Type B pancreatic cell (in vitro differentiated cells): ENCODE measurements at places on chromosomes 5 and 9.

- no peak for DNase-seq
Observed at GRCh38 chr5:141172381-141173204, at the start of gene PCDHB7. Gene PCDHB7, plus strand, starts transcription at chr5:141172644. Its CDS starts 192 bp downstream, at chr5:141172836.

GRCh38 chr9:120485788-120486187 is 94.2 kb downstream of the CDK5RAP2 start:
- no peak for DNase-seq

DNA sequence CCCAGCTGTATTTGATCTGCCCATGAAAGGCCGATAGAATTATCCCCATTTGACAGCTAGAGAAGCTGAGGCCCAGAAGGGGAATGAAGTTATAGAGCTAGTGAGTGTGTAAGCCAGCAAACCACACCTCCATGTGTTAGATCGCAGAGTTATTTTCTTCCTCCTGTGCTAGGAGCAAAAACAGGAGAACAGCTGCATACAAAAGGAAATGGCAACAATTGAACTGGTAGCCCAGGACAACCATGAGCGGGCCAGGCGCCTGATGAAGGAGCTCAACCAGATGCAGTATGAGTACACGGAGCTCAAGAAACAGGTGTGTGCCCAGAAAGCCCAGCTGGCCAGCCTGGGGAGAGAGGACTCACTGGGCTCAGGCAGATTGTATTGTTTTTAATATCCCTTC is 30.4 kb downstream of the RAB14 start:
- no peak for DNase-seq

GRCh38 chr9:21001581-21001980 is 29.9 kb downstream of the HACD4 start:
- DNase-seq: no peak

- no peak for DNase-seq
Observed at GRCh38 chr9:116661037-116661954, 25.8 kb upstream of the TRIM32 start.

DNA sequence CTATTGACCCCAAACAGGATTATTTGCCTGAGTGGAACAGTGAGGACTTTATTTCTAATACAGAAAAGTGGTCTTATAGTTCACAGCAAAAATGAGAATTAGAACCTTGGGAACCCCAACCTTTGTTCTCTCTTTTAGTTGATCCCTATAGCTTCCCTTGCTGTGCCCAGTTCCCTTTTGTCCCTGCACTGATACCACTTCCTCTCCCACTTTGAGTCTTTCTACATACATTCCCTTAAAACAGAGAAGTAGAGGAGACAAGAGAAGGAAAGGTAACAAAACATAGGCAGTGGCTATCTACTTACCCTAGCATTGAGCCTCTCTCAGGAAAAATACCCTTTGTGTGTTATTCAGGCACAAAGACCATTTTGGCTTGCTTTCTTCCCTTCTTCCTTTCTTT is 246.4 kb downstream of the FAM114A2 start:
- no peak for DNase-seq

DNA sequence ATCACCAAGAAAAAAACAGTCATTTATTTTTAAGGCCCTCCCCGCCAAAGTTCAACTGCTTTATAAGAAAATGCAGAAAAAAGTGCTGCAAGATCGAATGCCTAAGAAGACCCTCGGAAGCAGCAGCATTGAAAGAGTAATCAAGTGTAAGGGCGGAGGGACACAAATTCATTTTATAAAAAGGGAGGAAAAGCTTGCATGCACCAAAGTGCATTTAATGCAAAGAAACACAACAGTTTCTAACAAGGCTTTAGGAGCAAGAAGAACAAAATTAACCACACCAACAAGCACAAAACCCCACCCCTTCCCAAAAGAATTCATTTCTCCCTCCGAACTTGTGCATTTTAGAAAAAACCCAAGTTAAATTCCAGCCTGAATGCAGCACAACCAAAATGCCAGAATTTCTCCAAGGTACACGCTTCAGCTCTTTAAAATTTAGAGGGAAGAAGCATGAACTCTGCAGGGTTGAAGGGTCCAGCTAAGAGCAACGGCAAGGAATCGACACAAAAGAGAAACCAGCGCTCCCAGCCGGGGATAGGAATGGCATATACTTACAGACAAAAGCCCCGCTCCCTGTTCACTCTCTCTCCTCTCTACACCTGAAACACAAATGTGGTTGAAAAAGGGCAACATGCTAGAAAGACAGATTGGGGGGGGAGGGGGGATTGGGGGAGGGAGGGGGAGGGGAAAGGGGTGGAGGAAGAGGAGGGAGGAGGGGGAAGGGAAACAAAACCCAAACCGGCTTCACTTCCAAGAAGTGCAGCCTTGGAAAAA is at the start of gene NREP:
TSS of gene NREP (minus strand) at position 614 of the 774 bp plus-strand sequence. CDS start 1,422 bp downstream, outside the sequence.
- no peak for DNase-seq

DNA sequence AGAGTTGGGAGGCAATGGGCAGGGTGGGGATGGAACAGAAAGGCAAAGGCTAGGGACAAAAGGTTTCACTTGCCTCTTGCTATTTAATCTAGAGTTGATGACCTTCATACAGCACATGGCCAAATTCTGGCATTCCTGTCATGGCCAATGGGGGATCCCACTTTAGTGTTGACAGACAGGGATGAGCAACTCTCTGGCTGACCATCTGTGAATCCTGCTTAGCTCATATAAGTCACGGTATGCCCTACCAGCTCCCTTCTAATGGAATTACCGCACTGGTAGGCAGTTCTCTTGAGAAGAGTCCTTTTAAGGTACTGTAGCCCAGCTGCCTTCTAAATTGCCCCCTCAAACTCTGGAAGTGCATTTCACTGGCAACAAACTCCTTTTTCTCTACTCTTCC is 76.1 kb downstream of the MAMDC2 start:
- DNase-seq: no peak

- no peak for DNase-seq
Observed at GRCh38 chr5:142913728-142914338, 143.7 kb downstream of the ARHGAP26 start.

GRCh38 chr5:93899026-93899600 is 157.7 kb upstream of the POU5F2 start:
- no peak for DNase-seq

DNA sequence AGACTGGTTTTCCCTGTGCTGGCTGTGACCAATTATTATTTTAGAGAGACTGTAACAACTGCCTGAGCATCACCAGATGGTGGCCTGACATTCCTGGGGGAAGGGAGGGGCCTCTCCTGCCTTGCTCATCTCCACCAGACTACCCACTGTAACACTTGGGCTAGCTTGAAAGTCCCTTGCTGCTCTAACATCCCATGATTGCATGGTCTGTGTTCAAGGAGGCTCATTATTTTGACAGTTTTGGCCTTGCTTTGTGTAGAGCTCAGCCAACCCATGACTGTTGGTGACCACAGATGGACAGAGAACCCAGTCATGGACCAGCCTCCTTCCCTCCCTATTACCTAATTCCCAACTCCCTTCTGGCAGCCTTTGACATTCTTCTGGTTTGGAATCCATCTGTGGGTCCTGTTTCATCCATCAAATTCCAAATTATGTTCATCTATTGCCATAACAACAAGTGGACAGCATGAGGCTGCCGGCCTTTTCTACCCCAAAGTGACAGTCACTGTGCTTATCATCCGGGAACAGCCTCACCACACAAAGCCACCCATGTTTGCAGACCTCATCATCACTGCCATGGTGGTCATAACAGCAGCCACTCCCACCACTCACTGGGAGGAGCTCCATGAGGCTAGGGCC is 49.0 kb upstream of the ICE1 start:
- no peak for DNase-seq

DNA sequence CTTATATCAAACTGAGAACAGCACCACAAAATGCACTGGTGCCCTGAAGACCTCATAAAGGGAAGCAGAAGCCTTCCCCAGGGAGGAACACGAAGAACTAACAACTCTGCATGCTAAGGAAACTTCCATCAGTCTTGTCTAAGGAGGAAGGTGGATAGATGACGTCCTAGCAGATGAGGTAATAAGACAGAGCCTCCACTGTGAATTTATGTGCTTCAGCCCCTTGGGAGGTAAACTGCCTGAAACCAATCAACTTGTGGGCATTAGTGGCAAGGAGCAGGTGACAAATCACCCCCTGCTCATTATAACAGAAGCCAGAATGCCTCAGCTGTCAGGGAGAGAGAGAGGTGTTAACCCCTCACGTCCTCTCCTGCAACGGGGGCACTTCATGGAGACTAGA is 48.9 kb upstream of the SPIN1 start:
- DNase-seq: no peak

DNA sequence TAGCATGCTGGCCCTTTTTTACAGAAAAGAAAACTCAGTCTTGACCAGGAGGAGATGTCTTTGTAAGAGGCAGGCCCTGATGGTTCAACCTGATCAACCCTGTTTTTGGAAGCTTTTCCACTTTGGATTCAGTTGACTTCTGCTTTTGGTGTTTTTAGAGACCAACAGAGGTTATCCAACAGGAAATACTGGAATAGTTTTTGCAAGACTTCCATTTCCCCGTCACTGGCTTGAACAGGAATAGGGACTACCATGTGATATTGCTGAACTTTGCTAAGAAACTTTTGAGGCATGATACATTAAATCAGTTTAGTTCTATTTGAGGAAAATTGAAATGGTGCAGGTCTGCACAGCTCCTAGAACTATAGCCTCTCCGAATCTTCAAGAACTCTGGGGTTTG is 17.1 kb upstream of the DAB2 start:
- no peak for DNase-seq

- no peak for DNase-seq
Observed at GRCh38 chr5:76450054-76450453, 47.0 kb downstream of the IQGAP2 start.

DNA sequence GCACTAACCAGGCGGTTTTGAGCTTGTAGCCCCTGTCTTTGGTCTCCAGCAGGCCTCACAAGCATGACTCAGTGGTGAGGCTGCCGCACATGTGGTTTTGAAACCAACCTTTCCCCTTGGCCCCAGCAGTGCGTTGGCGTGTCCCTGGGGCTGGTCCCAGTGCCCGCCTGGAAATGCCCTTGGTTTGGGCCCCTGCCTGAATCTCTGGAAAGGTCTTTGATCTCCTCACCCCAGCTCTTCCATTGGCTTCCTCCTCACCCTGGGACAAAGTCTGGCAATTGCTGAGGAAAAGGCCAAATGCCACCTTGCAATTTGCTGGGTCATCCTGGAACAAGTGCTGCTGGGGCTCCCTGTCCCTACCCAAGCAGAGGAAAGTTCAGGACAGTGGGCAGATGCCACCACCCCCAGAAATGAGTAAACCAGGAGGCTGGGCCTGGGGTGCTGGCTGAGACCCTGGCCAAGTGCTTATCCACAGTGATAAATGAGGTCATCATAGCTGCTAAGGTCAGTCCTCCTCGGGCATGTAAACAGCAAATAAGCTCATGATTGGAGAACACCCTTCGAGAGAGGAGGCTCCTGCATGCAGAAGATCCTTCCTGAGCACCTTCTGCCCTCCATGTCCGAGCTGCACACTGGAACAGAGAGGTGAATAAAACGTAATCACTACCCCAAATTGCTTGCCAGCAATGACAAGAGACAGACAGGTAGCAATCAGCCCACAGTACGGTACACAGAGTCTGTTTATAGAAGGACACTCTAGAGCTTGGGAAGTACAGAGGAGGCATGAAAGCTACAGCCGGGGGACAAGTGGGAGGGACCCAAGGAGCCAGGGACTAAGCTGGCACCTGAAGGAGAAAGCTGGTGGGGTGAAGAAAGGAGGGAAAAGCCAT is 98.9 kb upstream of the CPEB4 start:
- no peak for DNase-seq

GRCh38 chr9:90020276-90020871 is 415.6 kb downstream of the GADD45G start:
- no peak for DNase-seq

DNA sequence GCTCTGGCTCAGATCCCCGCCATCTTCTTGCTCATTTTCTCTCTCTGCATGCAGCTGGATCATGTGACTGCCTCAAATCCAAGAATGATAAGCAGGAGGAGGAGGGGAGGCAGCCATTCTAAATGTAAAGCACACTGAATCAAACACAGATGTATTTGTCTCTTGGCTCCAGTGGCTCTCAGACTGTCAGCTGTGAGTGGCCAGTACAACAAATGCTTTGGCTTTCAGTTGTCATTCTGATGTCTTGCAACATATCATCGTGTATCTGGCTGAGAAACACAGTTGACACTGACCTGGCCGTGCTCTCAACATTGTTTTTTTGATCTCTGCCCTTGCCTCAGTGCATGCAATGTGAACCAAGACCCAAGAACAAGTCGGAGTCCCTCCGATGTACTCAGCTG is 233.1 kb downstream of the ADAMTSL1 start:
- DNase-seq: no peak

- DNase-seq: no peak
Observed at GRCh38 chr5:106321242-106321641, 1349.5 kb downstream of the EFNA5 start.

DNA sequence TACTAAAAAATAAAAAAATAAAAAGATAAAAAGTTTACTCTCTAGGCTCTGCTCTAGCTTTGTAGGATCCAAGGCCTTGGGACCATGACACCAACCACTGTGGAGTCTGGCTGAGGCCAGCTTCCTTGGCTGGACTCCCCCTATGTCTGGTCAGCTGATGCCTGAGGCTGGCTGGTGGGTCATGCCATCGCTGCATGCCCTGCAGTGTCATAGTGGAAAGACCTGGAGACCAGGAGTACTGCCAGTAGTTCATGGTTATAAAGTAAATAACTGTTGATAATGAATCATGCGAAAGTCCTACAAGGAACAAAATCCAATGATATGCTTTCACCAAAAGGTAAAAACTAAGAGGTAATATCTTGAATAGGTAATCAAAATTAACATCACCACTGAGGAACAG is 43.2 kb downstream of the GARNL3 start:
- DNase-seq: no peak

DNA sequence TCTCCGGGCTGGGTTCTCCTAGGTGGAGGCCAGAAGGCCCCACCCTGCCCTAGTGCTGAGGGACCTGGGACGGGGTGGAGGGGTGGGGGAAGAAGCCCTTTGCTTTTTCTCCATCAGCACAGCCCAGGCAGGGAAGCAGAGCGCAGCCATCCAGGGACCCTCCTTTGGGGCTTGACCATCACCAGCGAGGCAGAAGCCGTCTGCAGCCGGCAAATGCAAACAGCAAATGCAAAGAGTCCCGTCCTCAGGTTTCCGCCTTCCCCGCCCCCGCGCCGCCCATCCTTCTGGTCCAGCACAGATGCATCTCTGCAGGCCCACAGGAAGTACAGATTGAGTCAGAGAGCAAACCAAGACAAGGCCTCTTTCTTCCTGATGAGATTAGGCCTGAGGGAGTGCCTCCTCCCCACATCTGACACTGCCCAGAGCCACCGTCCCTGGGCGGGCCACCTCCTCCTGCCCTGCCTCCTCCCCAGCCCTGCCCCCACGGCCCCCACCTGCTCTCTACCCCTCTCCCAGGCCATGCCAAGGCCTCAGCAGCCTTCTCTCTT is 23.4 kb downstream of the CORO2A start:
- no peak for DNase-seq

GRCh38 chr5:166111021-166111420 is 2180.4 kb upstream of the WWC1 start:
- no peak for DNase-seq

- no peak for DNase-seq
Observed at GRCh38 chr9:133352635-133353340, 3.5 kb downstream of the SURF1 start.

- DNase-seq: no peak
Observed at GRCh38 chr5:74257645-74258313, 382.7 kb downstream of the ENC1 start.

- peak; percentile 69 for DNase-seq
Observed at GRCh38 chr9:133726401-133727276, 11.5 kb downstream of the SARDH start.
